ENCODE measurements at places on chromosomes 1 and 21.
A peak's percentile ranks its signal among the peaks of the same experiment; 100 is the strongest.

GRCh38 chr1:90716552-90717355, at the start of gene BARHL2:
BARHL2 (minus strand) TSS chr1:90717302; CDS start chr1:90717195, 107 bp downstream.
- DNase-seq = no peak

DNA sequence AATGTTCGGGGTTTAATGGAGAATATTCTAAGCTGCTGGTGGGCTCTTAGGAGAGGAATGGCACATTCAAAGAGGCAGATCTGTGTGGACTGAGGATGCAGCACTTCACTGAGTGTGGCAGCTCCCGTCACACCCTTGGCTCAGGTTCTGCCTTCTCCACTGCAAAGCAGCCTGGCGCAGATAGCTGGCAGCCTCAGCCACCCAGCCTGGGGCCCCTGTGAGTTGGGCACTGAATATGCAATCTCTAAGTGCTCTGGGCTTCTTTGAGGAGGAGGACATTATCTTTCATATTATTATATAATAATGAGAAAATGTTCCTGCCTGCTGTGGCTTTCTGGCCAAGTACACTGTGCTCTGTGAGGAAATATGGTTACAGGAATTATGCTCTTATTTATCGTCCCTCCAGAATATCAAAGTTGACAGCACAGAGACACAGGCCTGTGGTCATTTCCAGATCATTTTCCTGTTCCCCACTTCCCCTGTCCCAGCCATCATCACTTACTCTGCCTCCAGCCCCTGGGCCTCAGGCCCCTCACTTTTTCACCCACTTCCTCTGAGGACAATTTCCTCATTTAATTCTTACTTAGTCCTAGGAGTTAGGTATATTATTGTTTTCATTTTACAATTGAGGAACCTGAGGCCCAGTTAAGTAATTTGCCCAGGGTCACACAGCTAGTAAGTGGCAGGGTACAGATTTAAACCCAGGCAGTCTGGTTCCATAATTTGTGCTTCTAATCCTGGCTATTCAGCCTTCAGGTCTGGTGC, 53.6 kb downstream of the MAB21L3 start:
- no peak for DNase-seq

DNA sequence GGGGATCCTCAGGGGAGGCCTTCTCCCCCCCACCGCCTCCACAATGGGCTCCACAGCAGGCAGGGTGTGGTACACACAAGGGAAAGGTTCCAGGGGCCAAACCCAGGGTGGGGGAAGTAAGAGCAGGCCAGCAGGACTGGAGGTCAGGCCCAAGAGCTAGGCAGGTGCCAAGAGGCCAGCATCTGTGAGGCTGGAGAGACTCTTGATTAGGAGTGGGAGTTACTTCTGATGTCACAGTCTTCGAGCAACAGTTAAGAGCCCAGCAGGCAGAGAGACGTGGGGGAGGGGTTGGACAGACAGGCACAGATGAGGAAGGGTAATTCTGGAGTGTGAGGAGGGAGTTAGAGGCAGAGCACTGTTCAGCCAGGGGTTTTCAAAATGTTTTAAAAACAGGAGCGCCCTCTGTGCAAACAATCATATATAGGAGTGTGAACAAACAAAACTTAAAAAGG, 55.8 kb downstream of the SLC9A1 start:
- peak; percentile 60 for DNase-seq

GRCh38 chr1:70818401-70818800, 229.2 kb downstream of the PTGER3 start:
- peak; percentile 17 for DNase-seq

DNA sequence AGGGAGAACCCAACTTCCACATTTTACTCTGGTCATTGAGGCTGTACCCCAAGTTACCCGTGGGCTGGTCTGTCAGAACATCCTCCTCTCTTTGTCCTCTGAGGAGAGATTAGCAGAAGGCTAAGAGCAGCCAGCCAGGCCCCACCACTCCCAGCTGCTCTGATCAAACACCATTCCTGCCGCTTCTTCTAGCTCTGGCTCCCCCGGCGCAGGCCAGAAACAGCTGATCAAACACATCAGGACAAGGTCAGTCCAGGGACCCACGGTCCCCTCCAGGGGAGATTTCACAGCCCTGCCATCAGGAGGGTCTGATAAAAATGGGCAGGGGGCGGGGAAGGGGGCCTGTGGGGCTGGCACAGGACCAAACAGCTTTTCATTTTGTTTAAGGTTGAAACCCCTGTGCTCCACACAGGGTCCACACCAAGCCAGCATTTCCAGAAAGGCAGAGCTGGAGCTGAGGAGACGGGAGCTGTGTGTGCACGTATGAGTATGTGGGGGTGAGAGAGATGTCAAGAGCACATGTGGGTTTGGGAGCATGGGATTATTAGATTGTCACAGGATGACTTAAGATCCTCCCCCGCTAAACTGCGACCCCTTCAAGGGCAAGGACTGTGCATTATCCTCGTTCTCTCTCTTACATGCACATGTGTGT, 29.9 kb upstream of the EPHA8 start:
- DNase-seq = no peak

DNA sequence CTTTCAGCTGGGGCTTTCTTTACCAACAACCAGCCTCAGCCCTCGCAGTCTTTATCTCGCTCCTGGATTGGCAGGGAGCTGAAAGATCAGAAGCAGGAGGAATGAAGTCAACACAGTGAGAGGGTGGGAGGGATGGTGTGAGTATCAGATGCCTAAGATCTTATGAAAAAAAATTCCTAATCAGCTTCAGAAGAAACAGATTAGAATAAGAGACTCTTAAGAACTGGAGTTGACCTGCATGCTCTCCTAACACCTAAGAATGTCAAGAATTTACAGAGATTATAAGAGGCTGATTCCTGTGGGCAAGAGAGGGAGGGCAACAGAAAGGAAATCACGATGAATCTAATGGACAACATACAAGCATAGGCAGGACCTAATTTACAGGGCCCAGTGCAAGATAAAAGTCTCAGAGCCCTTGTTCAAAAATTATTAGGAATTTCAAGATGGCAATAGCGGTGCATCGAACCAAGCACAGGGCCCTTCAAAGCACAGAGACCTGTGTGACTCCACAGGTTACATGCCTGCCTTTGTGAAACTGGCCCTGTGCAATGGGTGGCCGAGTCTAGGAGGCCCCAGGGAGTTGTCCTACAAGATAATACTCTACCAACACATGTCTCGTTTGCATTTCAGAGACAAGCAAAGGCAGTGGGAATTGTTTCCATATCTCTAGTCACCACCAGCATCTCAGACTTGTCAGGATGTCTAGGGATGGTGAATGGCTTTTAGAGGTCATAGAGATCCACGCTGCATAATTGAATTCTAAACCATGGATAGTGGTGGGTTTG, 65.3 kb upstream of the PPP2R5A start:
- no peak for DNase-seq

DNA sequence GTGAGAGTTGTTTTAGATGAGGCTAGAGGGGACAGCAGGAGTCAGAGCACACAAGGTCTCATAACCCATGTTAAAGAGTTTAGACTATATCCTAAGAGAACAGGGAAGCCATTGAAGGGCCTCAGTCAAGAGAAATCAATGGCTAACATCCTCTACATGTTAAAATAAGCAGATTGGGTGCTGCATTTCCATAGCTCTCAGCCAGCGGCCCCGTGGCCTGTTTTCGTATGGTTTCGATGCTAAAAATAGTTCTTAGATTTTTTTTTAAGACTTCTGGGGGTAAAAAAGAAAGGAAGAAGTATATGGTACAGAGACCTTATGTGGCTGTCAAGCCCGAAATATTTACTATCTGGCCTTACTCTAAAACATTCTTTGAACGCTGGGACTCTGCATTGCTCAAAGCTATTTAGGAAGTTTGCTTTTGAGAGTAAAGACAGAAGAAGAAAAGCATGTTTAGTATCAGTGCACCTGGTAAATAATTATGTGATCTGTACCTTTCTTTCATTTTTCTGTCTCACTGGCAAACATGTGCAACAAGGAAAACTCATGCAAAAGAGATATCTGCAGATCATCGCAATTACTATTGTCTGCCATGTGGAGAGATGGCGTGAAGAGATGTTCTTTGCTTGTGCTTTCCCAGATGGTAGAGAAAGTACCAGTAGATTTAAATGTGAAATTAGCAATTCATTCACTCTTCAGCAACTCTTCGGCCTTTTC, 8.4 kb downstream of the PDIK1L start:
- DNase-seq = no peak

DNA sequence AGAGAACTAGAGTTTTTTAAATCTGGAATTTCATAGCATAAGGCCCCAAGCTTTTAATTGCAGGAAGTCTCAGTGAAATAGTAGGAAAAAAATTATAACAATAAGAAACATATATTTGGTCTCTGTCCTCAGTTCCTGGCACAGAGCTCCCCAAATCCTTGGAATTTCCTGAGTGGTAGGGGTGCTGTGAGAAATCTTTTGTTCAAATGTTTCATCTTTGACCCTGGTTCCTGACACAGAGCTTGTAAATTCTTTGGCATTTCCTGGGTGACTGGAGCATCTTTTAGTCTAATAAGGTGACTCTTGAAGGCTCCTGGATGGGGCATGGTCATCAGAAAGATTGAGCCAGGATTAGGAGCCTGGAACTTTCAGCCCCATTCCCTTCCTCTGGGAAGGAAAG, 225.7 kb upstream of the AJAP1 start:
- no peak for DNase-seq

- no peak for DNase-seq
Observed at GRCh38 chr1:55305735-55306134, 90.6 kb upstream of the USP24 start.

GRCh38 chr1:26160527-26161414, 1.9 kb downstream of the FAM110D start:
- DNase-seq = no peak

DNA sequence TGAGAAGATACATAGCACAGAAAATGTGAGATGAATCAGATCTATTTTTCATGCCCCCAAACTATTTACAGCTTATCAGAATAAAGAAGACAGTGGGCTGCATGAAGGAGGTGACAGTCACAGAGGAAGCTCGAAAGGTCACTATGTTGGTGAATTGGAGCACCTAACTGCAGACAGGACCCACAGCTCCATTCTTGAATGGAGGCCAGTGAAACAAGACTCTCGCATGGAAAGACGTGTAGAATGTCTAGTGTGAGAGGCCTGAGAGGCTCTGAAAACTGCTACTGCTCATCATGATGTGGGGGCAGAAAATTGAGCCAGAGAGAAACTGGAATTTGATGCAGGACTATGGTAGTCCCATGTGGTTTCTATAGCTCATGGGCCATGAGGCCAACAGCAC, 60.3 kb upstream of the CCDC190 start:
- no peak for DNase-seq

GRCh38 chr1:43405876-43406234, 16.2 kb downstream of the SZT2 start:
- no peak for DNase-seq

DNA sequence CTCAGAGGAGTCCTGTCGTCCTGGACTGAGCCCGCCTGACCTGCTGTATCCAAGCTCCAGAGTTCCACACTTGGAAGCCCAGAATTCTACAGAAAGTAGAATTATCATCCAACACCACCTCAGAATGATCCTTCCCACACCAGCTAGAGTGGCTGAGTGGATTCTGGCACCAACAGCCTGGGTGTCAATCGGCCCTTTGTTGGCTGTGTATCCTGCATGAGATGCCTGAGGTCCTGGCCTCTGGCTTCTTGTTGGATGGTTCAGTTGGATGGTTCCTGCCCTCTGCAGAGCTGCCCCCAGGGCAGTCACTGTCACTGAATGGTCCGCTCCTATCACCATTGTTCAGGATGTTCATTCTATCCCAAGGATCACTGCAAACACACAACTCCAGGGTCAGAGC, 49.8 kb downstream of the PGBD5 start:
- no peak for DNase-seq

- no peak for DNase-seq
Observed at GRCh38 chr1:155038602-155039307, 5.1 kb downstream of the DCST1 start.

GRCh38 chr1:236766506-236766905, 28.6 kb upstream of the MTR start:
- no peak for DNase-seq

DNA sequence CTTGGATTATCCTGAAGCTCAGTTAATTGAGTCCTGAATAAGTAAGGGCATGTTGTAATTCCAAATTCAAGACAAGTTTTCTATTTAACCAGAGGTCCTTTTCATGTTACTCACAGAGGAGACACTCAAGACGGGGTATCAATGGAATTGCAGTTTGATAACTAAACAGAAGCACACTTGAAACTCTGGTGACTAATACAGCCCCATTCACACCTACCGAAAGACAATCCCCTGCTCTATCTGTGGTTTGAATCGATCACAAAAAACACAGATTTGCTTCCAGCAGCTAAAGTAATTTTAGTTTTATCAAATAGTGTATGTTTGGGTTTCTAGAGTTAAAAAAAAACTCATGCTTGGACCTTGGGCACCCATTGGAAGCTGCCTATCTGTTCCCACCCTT, 60.4 kb downstream of the TEX35 start:
- no peak for DNase-seq

- no peak for DNase-seq
Observed at GRCh38 chr1:160209321-160210046, 4.3 kb downstream of the PEA15 start.

GRCh38 chr1:4752059-4752458, 97.7 kb downstream of the AJAP1 start:
- DNase-seq = no peak

DNA sequence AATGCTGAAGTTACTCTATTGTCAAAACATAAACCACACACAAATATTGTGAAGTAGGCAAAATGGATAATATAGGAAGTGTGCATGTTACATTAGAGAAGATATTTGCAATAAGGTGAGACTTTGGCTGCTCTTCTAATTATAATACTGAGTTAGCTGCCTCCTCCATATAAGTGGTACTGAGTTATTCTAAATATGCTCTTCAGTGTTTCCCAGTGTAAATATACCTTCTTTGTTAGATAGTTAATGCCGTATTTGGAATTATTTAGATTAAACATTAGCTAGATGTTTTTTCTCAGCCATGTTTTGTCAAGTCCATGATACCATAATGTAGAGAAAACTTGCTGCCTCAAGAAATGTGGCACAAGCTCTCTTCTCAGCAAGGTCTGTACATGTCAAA, 186.4 kb downstream of the PTPRC start:
- no peak for DNase-seq

DNA sequence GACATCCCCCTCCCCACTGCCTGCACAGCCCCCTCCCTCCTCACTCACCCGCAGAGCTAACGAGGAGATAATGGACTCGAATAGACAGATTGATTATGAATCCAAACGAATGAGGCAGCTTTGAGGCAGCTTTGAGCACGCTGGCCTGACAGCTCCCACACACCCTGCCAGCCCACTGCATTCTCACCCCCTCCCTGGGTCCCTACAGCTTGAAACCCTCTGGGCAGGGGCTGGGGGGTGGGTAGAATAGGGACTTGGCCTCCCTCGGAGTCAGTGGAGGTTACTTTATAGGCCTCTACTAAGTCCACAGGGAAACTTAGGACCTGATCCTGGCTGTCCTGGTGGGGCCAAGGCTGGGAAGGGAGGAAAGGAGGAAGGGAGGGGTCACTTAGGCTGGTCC, 1.9 kb downstream of the NTRK1 start:
- DNase-seq = no peak

DNA sequence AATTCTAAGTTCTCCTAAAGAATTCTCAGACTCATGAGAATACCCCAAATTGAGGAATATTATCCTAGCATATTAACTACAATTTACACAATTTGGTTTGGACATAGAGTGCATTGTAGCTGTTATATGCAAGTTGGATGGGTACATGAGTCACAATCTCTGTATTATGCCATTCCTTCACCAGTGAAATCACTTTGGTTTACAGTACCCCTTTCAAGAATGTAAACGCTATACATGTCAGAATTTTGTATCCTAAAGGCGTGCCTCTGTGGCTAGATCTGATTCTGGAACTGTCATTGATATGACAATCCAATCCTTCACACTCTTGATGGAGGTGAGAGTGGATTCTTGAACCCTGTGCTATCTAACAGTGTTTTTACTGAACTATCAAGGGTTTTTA, 6.7 kb upstream of the IL10RB start:
- no peak for DNase-seq
